ENCODE measurements at places on chromosomes 1 and 21.

- no peak overlapping the region for H3K4me3 ChIP-seq
- H3K27me3 ChIP-seq = peaks cover 14% of the 10 kb centered on the region
- no peak overlapping the region for H3K27ac ChIP-seq
- peaks cover 5% of the 10 kb centered on the region for H3K4me1 ChIP-seq
Observed at GRCh38 chr1:186848509-186849130, 19.9 kb downstream of the PLA2G4A start.

GRCh38 chr21:35840197-35840799 lies 220.0 kb downstream of the SETD4 start:
- H3K27me3 ChIP-seq = no peaks in the 10 kb centered on the region
- DNase-seq = no peak
- H3K4me1 ChIP-seq = peaks cover 15% of the 10 kb centered on the region

GRCh38 chr1:119364640-119365039 lies 3.9 kb upstream of the HAO2 start:
- no peak for DNase-seq
- H3K4me3 ChIP-seq = no peak overlapping the region
- H3K36me3 ChIP-seq = no peaks in the 10 kb centered on the region
- H3K27me3 ChIP-seq = peaks cover 32% of the 10 kb centered on the region

- H3K27ac ChIP-seq = no peak overlapping the region
- DNase-seq = no peak
- H3K4me3 ChIP-seq = no peak overlapping the region
- H3K4me1 ChIP-seq = no peaks in the 10 kb centered on the region
- no peaks in the 10 kb centered on the region for H3K36me3 ChIP-seq
Observed at GRCh38 chr1:101435831-101436511, 199.2 kb downstream of the S1PR1 start.

- no peak overlapping the region for H3K4me3 ChIP-seq
- no peaks in the 10 kb centered on the region for H3K27me3 ChIP-seq
- H3K4me1 ChIP-seq = peaks cover 3% of the 10 kb centered on the region
- H3K27ac ChIP-seq = no peak overlapping the region
- no peak for DNase-seq
Observed at GRCh38 chr1:212077028-212077427, 41.5 kb downstream of the DTL start.

- no peak for DNase-seq
- peaks cover 11% of the 10 kb centered on the region for H3K27me3 ChIP-seq
- H3K27ac ChIP-seq = no peak overlapping the region
- no peak overlapping the region for H3K4me3 ChIP-seq
Observed at GRCh38 chr1:244084763-244085162, 33.7 kb downstream of the ZBTB18 start.

DNA sequence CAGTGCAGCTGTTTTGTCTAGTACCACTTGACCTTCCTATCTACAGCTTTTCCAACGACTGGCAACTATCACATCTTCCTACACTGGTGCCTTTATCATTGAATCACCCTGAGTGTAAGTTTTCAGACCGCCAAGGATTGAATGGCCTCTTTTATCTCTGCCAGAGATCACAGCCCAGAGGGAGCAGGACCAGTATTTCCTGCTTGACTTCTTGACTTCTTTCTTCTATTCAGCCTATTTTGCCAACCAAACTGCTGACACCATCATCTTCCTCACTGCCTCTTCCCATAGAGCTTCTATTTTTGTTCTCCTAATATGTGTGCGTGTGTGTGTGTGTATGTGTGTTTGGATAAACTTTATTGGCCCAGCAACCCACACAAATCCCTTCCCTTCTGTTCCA lies 53.8 kb downstream of the SERBP1 start:
- DNase-seq = no peak
- no peaks in the 10 kb centered on the region for H3K4me1 ChIP-seq
- no peaks in the 10 kb centered on the region for H3K27me3 ChIP-seq
- H3K36me3 ChIP-seq = peaks cover 1% of the 10 kb centered on the region
- H3K27ac ChIP-seq = no peak overlapping the region
- no peak overlapping the region for H3K4me3 ChIP-seq

DNA sequence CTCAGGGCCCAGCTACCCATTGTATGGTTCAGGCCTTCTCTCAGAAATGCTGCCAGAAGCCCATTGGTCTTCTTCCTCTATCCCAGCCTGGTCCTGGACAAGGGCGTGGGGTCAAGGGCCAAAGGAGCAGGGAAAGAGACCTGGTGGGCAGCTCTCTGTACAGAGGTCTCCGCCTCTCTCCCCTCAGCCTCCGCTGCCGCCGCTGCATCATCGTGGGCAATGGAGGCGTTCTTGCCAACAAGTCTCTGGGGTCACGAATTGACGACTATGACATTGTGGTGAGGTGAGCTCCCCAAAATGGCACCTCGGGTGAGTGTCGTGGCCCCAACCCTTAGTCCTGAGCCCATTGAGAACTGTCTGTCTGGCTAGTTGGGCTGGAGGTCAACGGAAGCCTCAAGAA lies 34.6 kb upstream of the ARTN start:
- H3K27ac ChIP-seq = no peak overlapping the region
- H3K4me3 ChIP-seq = no peak overlapping the region
- H3K4me1 ChIP-seq = peaks cover 1% of the 10 kb centered on the region
- H3K36me3 ChIP-seq = peaks cover 30% of the 10 kb centered on the region

DNA sequence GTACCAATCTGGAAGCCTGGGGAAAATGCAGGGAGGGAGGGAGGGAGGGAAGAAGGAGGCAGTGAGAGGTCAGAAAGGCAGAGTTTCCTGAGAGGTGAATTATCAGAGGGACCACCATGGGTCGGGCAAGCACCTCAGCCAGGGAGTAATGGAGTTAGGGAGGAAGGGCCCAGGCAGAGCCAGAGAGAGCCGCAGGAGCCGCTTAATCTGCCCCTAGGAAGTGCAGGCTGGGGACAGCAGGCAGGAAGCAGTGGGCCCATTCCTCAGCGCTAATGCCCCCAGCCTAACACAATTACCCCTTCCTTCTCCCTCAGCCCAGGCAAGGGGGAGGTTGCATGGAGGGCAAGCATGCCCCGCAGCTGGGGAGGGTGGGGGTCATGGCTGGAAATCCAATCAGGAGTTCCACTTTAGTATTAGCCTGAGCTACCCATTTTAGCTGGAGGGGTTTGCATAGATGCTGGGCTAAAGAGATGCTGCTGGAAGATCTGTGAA lies 109.0 kb downstream of the TMEM53 start:
- H3K4me3 ChIP-seq = no peak overlapping the region
- no peaks in the 10 kb centered on the region for H3K36me3 ChIP-seq
- peaks cover 32% of the 10 kb centered on the region for H3K27me3 ChIP-seq

- H3K27me3 ChIP-seq = no peaks in the 10 kb centered on the region
- no peak for DNase-seq
- peaks cover 2% of the 10 kb centered on the region for H3K36me3 ChIP-seq
- H3K4me3 ChIP-seq = no peak overlapping the region
Observed at GRCh38 chr1:17214876-17215544, 10.1 kb downstream of the PADI1 start.

GRCh38 chr1:222099746-222100145 lies 357.9 kb upstream of the DUSP10 start:
- no peak overlapping the region for H3K4me3 ChIP-seq
- peaks cover 10% of the 10 kb centered on the region for H3K27me3 ChIP-seq
- no peak overlapping the region for H3K27ac ChIP-seq
- no peaks in the 10 kb centered on the region for H3K36me3 ChIP-seq
- H3K4me1 ChIP-seq = no peaks in the 10 kb centered on the region

DNA sequence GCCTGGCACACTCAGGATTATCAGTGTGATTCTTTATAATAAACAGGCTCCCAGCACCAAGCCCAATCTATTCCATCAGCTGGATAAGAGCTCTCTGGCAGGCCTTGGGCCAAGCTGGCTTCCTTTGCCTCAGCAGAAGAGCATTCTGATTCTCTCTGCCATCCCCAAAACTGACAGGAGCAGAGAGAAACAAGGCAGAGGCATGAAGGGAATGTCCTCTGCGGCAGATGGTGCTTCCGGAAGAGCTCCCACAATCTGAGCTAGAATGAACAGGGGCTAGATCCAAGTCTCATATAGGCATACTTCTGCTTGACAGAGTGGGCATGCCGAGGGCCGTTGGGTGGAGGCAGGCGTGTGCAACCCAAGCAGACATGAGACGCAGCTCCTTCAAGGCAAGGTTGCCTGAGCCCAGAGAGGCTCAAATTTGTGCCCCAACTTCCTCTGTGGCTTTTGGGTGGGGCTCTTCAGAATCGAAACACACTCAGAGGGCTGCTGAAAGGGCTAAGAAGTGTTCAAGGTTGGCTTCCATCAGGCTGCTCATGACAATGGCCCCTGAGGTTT lies 4.0 kb downstream of the CAPN2 start:
- H3K27ac ChIP-seq = peak overlapping the region; percentile 60
- H3K4me3 ChIP-seq = no peak overlapping the region
- no peaks in the 10 kb centered on the region for H3K27me3 ChIP-seq

DNA sequence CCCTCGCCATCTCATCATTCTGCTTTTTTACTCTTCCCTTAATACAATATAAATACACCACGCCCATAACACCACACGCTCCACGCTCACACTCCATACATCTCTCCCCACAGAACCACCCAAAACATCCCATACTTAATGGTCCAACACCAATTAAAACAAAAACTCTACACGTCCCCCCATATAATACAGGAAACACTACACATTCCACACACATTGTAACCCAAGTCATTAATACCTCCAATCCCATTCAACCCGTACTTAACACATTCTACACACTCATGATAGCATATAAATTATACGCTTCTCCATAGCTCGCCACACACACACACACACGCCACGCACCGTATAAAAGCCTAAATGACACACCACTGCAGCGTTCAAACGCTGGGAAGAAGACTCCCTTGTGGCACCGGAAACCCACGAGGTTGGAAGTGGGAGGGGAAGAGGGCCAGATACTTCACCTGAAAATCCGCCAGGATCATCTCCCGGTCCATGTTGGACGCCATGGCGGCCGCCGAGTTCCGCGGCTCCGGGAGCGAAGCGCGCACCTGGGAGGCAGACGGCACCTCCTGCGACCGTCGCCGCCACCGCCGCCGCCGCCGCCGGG lies 659 bp downstream of the FAF1 start:
- peaks cover 16% of the 10 kb centered on the region for H3K4me1 ChIP-seq
- H3K36me3 ChIP-seq = no peaks in the 10 kb centered on the region
- H3K4me3 ChIP-seq = peak overlapping the region; percentile 80
- peak overlapping the region; percentile 82 for H3K27ac ChIP-seq

DNA sequence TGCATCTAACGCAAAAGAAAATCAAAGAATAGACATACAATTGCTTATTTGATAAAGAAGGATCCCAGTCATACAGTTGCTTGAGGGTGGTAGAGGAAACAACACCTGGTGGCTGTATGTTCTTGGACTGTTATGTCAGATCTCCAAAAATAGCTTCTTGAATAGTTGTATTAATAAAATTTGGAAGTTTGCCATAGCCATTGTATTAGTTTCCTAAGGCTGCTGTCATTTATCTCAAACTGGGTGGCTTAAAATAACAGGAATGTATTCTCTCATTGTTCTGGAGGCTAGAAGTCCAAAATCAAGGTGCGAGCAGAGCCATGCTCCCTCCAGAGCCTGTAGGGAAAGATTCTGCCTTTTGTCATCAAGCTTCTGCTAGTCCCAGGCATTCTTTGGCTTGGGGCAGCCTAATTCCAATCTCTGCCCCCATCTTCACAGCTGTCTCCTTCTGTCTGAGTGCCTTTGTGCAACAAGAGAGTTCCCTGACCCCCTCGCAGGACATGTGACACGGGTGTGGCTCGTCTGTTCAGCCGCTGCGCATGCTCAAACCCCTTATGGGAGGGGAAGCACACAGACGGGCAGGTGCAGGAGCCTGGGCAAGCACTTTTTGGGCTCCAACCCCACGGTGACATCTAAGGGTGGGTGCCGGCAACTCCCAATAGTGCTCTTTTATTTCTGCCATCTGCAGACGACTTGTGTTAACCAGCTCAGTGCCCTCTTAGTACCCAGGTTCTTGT lies 21.7 kb upstream of the GRIK1 start:
- no peaks in the 10 kb centered on the region for H3K4me1 ChIP-seq
- H3K36me3 ChIP-seq = no peaks in the 10 kb centered on the region
- H3K4me3 ChIP-seq = no peak overlapping the region
- no peak for DNase-seq
- H3K27me3 ChIP-seq = peaks cover 37% of the 10 kb centered on the region

DNA sequence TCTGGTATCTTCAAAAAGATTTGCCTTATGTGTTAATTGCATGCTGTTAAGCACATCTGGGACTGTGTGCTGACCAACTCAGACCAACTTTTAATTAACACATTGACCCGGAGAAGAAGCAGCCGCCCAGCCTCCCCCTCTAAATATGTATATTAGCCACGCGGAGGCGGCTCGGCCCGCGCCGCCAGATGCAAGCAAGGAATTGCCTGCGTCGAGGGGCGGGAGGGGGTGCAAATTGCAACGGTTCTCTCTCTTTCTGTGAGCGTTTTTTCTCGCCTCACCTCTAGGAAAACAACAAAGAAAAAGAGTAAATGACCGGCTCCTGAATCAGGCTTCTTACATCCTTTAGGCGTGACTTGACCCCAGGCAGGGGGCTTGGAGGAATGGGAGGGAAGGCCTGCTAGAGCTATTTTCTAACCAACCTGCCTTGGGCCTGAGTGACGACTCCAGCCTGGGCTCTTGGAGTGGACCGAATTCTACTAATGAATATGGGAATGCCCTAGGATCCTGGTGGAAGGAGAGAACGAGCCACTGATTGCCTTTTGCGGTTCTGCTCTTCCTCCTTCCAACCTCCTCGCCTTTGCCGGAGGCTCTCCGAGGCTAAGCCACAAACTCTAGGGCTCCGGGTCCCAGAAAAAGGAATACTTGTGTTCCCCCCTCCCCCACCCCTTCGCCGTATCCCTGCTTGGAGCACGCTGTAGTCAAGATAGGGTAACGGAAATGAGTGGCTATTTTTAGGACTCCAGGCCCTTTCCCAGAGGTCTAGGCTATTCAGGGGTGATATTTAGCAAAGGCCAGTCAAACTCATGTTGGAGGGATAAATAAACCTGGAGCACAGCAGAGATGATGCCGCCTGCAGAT lies 417.0 kb upstream of the ESRRG start:
- peaks cover 2% of the 10 kb centered on the region for H3K36me3 ChIP-seq
- no peak overlapping the region for H3K27ac ChIP-seq
- no peak overlapping the region for H3K4me3 ChIP-seq

- H3K4me3 ChIP-seq = no peak overlapping the region
- no peak for DNase-seq
- no peaks in the 10 kb centered on the region for H3K27me3 ChIP-seq
Observed at GRCh38 chr1:185398022-185398421, 81.0 kb upstream of the IVNS1ABP start.

GRCh38 chr1:244992833-244993232 lies 128.5 kb upstream of the HNRNPU start:
- H3K4me3 ChIP-seq = no peak overlapping the region
- H3K27me3 ChIP-seq = no peaks in the 10 kb centered on the region
- no peak for DNase-seq
- peaks cover 13% of the 10 kb centered on the region for H3K4me1 ChIP-seq
- H3K27ac ChIP-seq = no peak overlapping the region

- peak; percentile 6 for DNase-seq
- no peaks in the 10 kb centered on the region for H3K4me1 ChIP-seq
- H3K4me3 ChIP-seq = no peak overlapping the region
- H3K27me3 ChIP-seq = peaks cover 10% of the 10 kb centered on the region
- H3K27ac ChIP-seq = no peak overlapping the region
- peaks cover 4% of the 10 kb centered on the region for H3K36me3 ChIP-seq
Observed at GRCh38 chr1:53359934-53360276, 32.0 kb upstream of the LRP8 start.

- DNase-seq = no peak
- H3K4me3 ChIP-seq = no peak overlapping the region
- peaks cover 12% of the 10 kb centered on the region for H3K27me3 ChIP-seq
- no peak overlapping the region for H3K27ac ChIP-seq
- H3K36me3 ChIP-seq = peaks cover 2% of the 10 kb centered on the region
Observed at GRCh38 chr1:34785875-34786470, 5.0 kb downstream of the GJB3 start.
